Femur (tissue), 1 donor: ENCODE measurements at places on chromosomes 7 and 10.

- no peak for DNase-seq
Observed at GRCh38 chr7:33901199-33901598, 4.1 kb upstream of the BMPER start.

GRCh38 chr10:7485244-7485556 is 74.4 kb upstream of the SFMBT2 start:
- DNase-seq = no peak

GRCh38 chr7:83547526-83547925 is 101.4 kb downstream of the SEMA3E start:
- peak; percentile 28 for DNase-seq

DNA sequence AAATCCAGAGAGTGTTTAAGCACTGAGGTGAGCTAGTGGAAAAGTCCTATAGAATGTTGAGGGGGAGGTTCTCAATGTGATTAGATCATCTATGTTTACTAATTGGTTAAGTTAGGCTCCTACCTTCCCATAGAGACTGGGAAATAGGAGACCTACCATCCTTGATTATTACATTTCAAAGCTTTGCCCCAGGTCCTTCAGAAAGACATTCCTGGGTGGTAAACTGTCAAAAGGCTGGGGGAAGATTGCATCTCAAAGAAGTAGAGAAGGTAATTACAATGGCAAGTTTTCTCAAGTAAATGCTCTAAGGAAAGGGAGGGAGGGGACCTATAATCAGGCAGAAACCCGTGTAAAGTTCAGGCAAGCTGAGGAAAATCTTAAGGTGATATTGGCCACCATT is 247.8 kb upstream of the SMIM30 start:
- DNase-seq = no peak

DNA sequence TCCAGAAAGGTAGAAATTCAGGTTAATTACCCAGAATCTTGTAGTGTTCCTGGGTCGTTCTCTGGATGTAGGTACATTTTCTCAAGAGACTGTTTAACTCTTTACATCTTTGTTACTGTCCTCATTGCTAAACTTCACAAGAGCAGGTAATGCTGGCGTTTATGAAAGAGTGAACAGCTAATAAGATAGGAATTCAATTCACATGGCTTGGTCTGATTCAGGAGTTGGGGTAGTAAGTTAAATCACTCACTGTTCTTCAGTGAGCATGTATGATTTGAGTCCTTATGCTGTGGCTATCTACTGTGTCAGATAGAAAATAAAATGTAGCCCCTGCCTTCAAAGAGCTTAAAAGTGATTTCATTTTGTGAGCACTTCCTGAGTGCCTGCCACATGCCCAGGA is 480.0 kb downstream of the LRMDA start:
- no peak for DNase-seq

DNA sequence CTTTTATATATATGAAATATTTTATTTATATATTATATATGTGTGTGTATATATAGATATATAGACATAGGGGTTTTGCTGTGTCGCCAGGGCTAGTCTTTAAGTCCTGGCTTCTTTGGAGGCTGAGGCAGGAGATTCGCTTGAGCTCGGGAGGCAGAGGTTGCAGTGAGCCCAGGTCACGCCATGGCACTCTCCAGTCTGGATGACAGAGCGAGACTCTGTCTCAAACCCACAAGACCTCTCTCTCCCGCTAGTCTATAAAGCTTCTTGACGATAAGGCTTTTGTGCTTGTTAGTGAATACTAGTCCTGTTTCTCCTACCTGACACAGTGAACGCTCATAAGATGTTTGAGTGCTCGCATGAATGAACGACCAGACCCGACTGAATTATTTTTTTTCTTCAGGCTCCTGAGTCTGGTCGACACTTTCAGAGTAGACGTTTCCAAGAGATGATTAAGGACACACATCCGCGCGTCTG is 577 bp upstream of the DDX21 start:
- DNase-seq = peak; percentile 21

GRCh38 chr7:8628656-8629055 is 195.2 kb downstream of the NXPH1 start:
- DNase-seq = no peak

- DNase-seq = no peak
Observed at GRCh38 chr10:31883397-31883796, 45.2 kb downstream of the ARHGAP12 start.

DNA sequence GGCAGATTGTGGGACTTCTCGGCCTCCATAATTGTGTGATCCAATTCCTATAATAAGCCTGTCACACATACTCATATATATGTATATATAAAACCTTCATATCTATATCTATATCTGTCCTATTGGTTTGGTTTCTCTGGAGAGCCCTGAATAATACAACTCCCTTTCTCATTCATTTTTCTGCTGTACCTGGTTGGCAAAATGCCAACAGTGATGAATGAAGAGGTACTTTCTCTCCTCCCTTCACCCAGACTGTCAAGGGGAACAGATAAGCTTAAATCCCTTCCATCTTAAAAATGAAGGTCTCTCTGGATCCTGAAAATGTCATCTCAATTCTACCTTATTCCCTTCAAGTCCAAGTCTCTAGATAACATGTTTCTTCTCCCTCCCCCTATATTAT is 60.3 kb upstream of the FOXP2 start:
- no peak for DNase-seq

DNA sequence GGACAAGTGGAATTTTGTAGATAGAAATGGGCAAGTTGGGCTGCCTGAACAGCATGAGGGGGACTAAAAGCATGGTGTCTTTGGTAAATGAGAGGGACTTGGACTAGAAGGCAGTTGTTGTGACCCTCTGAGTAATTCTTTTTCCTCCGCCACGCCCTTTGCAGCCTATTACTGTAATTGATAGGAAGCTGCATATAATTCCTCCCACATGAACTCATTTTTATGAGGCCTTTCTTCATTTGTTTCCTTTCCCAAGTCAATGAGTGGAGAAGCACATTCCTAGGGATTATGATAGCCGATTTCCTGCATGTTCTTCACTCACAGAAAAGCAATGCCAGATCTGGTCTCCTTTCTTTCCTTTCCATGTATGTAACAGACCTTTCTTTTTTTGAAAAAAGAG is 27.7 kb downstream of the ZSCAN25 start:
- DNase-seq = no peak

GRCh38 chr10:44307691-44308090 is 77.2 kb downstream of the CXCL12 start:
- no peak for DNase-seq

DNA sequence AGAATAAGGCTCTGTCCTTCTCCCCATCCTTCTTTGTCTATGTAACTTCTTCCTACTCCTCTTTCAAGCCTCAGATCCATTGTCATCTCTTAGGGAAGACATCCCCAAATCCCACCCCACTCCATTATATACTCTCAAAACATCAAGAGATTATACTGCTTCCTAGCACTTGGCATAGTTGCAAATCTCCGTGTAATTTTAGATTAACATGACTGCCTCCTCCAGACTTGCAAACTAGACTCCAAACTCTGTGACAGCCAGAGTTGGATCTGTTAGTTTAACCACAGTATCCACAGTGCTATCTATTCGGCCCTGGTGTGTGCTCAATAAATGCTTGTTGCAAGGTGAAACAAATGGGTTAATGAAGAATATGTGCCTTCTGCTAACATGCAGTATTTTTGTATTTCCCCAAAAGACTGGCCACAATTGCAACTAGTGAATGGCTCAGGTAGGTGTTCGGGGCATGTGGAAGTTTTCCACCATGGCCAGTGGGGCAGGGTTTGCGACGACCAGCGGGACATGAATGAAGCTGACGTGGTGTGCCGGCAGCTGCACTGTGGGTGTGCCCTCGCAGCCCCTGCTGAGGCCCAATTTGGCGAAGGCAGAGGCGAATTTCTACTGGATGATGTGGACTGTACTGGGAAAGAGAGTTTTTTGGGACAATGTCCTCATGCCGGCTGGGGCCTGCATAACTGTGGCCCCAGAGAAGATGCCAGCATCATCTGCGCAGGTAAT is 34.5 kb upstream of the C10orf120 start:
- no peak for DNase-seq

DNA sequence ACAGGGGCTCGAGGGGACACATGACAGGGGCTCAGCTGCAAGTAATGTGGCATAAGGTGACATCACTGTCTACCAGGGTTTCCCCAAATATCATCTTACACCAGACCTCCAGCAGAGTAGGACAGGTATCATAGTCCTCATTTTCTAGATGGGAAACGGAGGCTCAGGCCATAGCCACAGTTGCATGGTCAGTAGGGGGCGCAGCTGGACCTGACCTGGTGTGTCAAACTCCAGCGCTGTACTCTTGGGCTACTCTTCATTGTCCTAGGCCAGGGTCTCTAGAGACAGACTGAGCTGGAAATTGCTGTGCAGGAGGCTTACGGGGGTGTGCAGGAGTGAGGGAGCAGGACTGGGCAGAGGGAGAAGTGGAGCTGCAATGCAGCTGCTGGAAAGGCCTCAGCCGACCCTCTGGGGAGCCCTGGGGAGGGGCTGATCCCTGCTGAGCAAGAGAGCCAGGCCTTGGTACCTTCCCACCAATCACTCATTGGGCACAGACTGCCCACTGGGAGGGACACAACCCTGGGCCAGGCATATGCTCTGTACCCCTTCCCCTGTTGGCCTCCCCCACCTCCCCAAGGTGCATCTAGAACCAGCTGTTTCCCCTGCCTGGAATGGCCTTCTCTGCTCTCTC is 89.9 kb downstream of the CDH23 start:
- DNase-seq = no peak

DNA sequence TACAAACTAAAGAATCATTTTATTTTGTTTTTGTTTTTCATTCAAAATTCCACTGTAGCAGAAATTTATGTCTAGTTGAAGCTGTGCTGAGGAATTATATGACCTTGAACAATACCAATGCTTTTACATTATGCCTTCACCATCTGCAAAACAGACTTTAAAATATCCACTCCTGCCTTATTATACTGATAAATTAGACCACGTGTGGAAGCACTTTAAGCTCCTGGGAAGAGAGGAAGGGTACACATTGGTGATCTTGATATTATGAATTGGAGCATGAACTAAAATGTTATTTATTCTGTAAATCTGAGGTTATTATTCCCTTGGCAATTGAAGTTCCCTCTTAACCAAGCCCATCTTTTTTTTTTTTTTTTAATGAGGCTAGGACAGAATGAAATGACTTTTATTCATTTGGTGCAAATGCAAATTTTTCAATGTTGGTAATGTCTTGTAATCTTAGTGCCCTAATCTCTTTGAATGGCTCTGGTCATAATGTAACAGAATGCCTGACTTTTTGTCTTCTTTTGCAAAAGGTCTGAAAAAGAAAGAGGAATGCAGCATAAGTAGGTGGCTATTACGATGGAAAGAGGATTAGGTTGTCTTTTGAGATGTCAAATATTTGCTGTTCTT is 139.9 kb upstream of the COBL start:
- no peak for DNase-seq

DNA sequence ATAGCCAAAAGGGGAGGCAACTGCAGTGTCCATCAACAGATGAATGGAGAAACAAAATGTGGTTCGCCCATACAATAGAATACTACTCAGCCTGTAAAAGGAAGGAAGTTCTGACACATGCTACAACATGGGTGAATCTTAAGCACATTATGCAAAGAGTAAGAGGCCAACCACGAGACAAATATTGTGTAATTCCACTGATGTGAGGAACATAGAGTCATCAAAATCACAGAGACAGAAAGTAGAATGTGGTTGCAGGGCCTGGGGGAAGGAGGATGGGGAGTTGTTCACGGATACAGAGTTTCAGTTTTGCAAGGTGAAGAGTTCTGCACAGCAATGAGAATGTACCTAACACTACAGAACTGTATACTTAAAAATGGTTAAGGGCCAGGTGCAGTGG is 13.7 kb upstream of the C10orf71 start:
- peak; percentile 8 for DNase-seq

- no peak for DNase-seq
Observed at GRCh38 chr10:101892782-101893391, 49.3 kb upstream of the KCNIP2 start.
